CD4-positive, alpha-beta T cell treated with Interferon alpha-2 for 1 hour (primary cell): ENCODE measurements at places on chromosomes 5 and 9.
A peak's percentile ranks its signal among the peaks of the same experiment; 100 is the strongest.

DNA sequence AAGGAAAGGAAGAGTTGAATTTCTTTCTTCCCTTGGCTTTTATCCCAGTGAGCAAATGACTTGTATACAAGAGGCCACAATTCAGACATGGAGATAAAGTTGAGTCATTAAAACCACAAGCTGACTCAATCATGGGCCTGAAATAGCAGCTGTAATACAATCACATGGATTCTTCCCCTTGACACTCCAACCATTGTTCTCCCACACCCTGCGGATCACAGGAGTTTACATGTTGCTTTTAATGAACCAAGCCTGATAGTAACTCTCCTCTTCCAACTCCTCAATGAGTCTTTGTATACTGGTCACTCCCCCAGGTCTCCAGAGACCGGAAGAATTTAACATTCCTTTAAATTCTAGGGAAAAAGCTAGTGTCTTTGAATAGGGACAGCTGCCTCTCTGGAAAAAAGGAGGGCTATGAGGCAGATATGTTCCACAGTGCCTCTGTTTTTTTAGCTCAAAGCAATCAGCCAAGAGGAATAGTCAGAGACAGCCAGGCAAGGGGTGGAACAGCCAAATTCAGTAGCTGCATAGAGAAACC, 32.4 kb downstream of the PCDHGC5 start:
- DNase-seq, result no peak

- DNase-seq, result peak; percentile 83
These were observed 29.9 kb downstream of the CD180 start for GRCh38 chr5:67166460-67167285.

DNA sequence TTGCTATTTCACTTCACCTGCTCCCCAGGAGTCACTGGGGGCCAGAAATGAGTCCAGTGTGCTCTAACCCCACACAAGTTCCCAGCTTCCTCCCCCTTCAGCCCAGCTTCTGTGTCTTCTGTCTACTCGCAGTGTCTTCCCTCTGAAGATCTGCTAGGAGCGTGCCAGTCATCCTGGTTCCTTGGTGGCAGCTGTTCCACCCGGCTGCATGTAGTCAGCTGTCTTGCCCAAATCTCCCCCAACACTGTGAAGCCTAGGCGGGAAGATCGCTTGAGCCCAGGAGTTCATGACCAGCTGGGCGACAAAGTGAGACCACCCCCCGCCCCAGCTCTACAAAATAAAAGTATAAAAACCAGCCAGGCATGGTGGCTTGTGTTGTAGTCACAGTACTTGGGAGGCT, 154.0 kb downstream of the GDNF start:
- DNase-seq, result no peak

- peak; percentile 30 for DNase-seq
These were observed 58.2 kb upstream of the GGTA1 start for GRCh38 chr9:121557581-121558447.

DNA sequence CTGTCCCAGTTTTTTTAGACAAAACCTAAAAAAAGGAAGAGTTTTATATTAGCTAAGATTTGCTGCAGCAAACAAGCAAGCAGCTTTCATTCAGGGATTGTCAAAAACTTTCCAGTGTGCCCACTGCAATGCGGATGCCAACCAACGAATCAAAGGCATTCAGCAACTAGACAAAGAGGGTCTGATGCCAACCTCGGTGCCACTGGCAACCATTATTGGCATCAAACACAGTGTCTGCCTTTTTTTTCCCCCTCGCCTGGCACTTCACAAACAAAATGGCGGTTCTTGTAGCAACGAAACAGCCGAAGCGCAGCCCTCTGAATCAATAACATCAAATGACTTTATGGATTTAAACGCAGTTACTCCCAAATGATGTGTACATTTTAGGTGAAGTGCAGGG, 10.4 kb downstream of the NFIB start:
- DNase-seq, result no peak

- no peak for DNase-seq
These were observed 586 bp upstream of the PDZD2 start for GRCh38 chr5:31638345-31638744.

GRCh38 chr9:128688501-128689292, at the start of gene SET:
SET (plus strand) TSS chr9:128689222; CDS start chr9:128689583, 361 bp downstream.
- DNase-seq, result peak; percentile 93

GRCh38 chr9:109556786-109557185, 58.7 kb upstream of the PTPN3 start:
- DNase-seq, result no peak

- DNase-seq, result no peak
These were observed 358.9 kb downstream of the ACTL7B start for GRCh38 chr9:108496846-108497245.

- no peak for DNase-seq
These were observed 136.7 kb downstream of the EDIL3 start for GRCh38 chr5:84248013-84248412.

GRCh38 chr5:173016598-173017046, 33.1 kb downstream of the ATP6V0E1 start:
- no peak for DNase-seq

DNA sequence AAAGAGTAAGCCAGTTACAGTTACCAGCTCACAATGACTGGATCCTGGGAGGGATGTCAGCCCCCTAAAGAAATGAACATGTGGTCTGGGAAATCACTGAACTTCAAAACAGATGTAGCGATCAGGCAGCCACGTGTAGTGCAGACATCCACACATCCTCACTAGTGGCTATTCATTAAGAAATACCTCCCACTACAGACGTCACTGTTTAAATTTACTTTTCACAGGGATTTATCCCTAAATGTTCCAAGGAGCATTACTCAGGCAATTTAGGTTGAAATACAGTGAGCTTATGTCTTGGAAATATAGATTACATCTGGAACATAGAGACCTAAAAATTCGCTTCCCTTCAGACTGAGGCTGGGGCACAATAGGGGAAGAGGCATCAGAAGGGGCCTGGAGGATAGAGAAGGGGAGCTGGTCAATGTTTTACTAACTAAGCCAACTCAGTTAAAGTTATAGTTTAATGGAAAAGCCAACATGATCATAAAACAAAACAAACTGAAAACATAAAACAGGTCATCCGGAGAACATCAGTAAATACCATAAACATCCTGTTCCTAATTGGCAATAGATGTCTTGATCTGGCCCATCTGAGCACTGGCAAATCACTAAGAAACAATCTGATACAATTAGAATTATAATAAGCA, 92.3 kb downstream of the FANCC start:
- no peak for DNase-seq

DNA sequence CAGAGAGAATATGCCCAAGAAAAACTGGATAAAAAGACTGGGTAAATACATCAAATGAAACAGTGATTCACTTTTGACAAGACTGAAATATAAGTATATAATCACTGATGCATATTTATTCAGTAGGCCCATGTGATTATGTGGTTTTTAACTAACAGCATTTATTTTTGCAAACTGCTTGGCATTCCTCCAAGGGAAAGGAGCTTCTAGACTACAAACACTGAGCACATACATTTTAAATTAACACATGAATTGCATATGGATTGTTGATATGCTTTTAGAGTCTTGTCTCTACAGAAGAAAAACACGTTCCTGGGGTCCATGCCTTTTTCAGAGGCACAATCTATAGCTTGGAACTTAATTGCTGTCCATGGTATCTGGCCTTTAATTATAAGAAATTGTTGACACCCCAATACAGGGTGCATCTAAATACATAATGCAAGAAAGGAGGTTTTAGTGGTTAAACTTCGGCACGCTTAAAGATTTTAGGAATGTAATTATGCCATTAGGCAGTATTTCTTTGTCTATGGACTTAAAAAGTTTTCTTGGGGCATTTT, 6.9 kb upstream of the MEIKIN start:
- DNase-seq, result no peak

DNA sequence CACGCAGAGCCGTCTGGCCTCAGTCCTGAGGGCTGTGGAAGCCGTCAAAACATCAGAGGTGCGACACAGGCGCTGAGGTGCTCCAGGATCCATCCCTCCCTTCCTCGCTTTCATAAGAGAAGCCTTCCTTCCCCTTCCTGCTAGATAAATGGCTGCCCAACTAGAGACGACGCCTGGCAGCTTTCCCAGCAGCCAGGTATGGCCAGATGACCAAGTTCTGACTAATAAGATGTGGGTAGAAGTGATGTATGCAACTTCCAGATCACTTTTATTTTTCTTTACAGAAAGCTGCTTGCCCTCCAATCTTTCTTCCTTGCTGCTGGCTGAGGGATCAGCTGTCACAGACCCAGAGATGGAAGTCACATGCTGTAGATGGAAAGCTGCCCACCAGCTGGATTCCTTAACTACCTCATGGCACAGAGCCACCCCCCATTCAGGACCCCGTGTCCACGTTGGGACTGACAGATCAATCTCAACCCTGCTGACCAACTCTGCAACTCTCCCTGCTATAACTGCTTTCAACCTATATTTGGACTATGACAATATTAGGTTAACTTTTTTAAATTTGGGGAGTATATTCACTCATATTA, 8.8 kb downstream of the MAPK9 start:
- DNase-seq, result no peak

- no peak for DNase-seq
These were observed 699.9 kb upstream of the MEF2C start for GRCh38 chr5:89582768-89583339.

DNA sequence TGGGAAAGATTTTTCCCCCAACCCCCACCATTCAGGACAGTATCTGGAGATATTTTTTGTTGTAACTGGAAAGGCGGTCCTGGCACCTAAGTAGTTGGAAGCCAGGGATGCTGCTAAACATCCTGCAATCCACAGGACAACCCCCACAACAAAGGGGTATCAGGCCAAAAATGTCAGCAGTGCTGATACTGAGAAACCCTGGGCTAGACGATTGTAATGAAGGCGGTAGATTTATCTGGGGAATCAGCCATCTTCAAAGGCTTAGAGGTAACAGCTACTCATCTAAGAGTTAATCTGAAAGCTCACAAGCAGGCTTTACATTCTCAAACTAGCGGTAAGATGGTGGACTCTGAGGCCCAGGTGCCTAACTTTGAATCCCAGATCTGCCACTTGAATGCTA, 59.0 kb upstream of the NMUR2 start:
- DNase-seq, result no peak

- DNase-seq, result no peak
These were observed 41.0 kb upstream of the DMRT3 start for GRCh38 chr9:935348-935965.

DNA sequence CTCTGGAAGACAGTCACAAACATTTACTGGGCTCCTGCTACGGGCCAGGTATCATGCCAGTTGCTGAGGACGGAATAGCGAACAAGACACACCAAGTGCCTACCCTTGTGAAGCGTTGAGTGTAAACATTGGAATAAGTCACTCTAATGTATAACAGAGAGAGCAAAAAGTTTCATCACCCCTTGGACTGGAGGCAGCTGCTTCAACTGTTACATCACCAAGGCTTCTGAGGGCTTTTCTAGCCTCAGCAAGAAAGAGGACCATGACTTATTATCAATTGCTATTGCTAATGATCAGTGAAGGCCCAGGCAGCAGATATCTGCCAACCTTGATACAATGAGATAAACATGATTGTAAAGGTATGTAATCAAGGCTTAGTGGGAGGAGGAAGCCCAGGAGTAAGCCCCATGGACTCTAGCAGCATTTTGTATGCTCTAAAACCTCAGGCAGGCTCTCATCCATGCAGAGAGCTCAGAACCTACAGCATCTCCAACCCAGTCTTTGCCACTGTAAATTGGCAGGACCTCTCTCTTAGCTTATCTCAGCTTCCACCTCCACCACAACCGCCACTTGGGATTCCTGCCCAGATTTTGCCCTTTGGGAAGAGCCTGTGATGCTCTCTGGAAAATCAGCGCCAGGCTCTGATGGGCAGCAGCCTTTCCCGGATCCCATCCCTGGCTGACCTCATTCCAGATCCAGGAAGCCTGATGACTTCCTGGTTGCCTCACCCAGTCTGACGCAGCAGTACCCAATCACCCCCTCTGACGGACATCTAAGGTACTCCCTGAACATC, 54.5 kb downstream of the ADAM19 start:
- DNase-seq, result no peak

DNA sequence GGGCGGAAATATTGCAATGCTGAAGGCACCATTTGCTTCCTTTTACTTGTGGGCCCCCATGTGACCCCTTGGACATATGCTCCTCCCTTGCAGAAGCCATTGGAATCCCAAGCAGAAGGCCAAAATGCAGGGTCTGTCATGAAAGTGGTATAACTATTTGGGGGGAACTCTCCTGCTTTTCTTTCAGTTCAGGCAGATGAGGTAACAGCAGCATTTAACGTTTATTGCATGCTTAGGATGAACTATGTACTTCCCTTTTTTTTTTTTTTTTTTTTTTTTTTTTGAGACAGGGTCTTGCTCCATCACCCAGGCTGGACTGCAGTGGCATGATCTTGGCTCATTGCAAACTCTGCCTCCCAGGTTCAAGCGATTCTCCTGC, 7.8 kb downstream of the FOXI1 start:
- DNase-seq, result no peak

DNA sequence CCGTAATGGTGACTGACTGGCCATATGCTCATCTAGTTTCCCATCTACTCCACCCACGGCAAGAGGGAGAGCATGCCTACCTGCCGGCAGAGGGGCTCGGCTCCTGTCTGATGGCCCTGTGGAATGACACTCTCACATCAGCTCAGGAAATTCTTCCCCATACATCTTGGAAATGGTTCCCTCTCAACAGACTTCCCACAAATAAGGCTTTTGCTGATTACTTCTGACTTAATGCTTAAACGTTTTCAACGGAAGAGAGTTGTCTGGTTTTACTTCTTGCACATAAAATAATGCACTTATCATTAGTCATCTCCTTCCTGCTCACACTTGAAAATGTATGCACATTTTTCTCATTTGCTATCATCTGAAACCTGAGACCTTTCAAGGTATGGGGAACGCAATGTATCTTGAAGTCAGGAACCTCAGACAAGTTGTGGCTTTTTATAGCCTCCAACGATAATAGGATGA, 129.5 kb downstream of the TTLL11 start:
- no peak for DNase-seq

DNA sequence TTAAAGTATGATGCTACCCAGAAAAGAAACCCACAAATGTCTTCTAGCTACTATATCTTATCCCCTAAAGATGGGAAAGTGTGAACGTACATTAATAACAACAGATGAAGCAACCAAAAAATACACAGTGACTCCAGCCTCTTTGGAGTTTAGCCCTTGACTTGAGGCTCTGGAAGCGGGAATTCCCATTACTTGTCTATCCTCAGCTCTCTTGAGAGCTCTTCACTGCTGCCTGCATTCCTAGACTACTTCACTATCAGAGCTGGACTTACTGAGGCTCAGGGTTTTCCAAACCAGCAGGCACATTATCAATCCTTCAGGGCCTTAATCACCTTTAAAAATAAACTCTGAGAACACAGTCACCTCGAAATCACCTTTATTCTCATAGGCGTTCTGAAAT, 1.0 kb upstream of the NME5 start:
- DNase-seq, result no peak
